ENCODE measurements at places on chromosomes 2 and 18.

DNA sequence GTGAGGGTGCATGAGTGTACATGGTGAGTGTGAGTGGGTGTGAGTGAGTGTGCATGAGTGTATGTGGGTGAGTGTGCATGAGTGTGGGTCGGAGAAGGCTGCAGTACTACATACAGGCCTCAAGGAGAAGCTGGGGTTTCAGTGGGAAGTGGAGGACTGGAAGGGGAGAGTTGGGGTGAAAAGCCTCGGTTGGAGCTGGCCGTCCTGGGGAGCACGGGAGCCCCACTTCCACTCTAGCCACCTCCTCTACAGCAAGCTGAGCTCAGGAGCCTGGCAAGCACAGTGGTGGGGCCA is 68.7 kb upstream of the HPCAL1 start:
- no peaks in the 10 kb centered on the region for H3K36me3 ChIP-seq
- H3K27me3 ChIP-seq = peaks cover 9% of the 10 kb centered on the region
- H3K4me1 ChIP-seq = peaks cover 5% of the 10 kb centered on the region
- H3K27ac ChIP-seq = no peak overlapping the region
- no peak overlapping the region for H3K4me3 ChIP-seq

GRCh38 chr18:11419338-11419737 is 190.1 kb upstream of the SLC35G4 start:
- H3K27me3 ChIP-seq = no peaks in the 10 kb centered on the region
- H3K27ac ChIP-seq = no peak overlapping the region
- no peak for DNase-seq
- H3K4me3 ChIP-seq = no peak overlapping the region
- no peaks in the 10 kb centered on the region for H3K36me3 ChIP-seq

DNA sequence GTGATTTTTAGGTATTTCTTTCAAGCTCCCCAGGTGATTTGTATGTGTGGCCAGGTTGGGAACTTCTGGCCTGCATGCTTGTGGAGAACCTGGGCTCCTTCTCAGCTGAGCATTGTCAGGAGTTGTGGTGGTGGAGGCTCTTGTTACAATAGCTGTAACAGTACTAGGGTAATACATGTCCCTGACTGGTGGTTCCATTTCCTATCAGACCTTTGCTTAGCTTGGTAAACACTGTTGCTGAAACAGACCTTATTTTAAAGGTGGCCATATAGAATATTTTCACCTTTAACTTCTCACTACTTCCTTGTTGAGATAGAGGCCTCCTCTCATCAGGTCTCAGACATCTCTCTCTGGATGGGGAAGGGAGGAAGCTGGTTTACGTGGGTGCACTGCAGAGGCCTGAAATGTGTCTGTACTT is 79.2 kb downstream of the SETBP1 start:
- peaks cover 52% of the 10 kb centered on the region for H3K36me3 ChIP-seq
- no peaks in the 10 kb centered on the region for H3K27me3 ChIP-seq
- peak overlapping the region; percentile 95 for H3K27ac ChIP-seq
- peak overlapping the region; percentile 63 for H3K4me3 ChIP-seq
- DNase-seq = peak; percentile 38

GRCh38 chr2:30569946-30570345 is 122.9 kb downstream of the LCLAT1 start:
- no peak for DNase-seq
- H3K4me1 ChIP-seq = peaks cover 11% of the 10 kb centered on the region
- no peak overlapping the region for H3K4me3 ChIP-seq
- no peaks in the 10 kb centered on the region for H3K27me3 ChIP-seq

DNA sequence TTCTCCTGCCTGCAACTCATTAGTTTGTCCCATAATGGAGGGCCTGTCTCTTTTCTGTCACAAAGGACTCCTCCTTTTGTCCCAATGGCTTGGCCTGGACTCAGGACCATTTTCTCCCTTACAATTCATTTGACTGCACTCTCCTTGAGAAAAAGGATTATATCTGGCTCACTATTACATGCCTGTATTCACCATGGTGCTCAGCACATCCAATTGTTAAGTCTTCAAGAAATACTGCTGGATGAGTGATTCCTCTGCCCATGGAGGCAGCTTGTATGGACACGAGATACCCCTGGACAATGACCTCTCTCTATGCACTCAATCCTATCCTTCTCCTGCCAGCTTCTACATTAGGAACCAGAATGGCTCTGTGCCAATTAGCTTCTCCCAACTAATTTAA is 47.0 kb downstream of the CHST9 start:
- no peak overlapping the region for H3K27ac ChIP-seq
- H3K4me3 ChIP-seq = no peak overlapping the region
- no peaks in the 10 kb centered on the region for H3K27me3 ChIP-seq
- no peaks in the 10 kb centered on the region for H3K4me1 ChIP-seq
- H3K36me3 ChIP-seq = no peaks in the 10 kb centered on the region

GRCh38 chr18:41034413-41034812 is 920.6 kb upstream of the PIK3C3 start:
- DNase-seq = no peak
- H3K36me3 ChIP-seq = no peaks in the 10 kb centered on the region
- no peak overlapping the region for H3K4me3 ChIP-seq

GRCh38 chr2:164054651-164055050 is 318.8 kb upstream of the FIGN start:
- H3K4me1 ChIP-seq = no peaks in the 10 kb centered on the region
- H3K27me3 ChIP-seq = peaks cover 9% of the 10 kb centered on the region

DNA sequence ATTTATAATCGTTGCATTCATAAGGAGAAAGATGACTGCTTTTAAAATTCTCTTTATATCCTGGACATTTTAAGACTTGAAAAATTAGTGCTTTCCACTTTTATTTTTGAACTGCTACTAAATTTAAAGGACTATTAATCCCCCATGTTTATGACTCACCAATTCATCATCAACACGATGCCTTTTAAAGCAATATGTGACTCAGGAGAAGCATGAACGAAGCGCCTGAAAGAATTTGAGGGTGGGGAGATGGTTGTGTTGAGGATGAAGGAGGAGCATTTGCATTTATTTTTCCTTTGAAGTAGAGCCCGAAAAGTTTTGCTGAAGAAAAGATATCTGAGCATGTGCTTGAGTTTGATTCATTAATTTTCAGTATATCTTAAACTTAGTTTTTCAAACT is 192.2 kb upstream of the LRRTM1 start:
- no peaks in the 10 kb centered on the region for H3K4me1 ChIP-seq
- no peaks in the 10 kb centered on the region for H3K36me3 ChIP-seq
- H3K27me3 ChIP-seq = no peaks in the 10 kb centered on the region
- no peak for DNase-seq
- H3K27ac ChIP-seq = no peak overlapping the region
- no peak overlapping the region for H3K4me3 ChIP-seq
